ENCODE measurements at places on chromosomes 13 and 19.

DNA sequence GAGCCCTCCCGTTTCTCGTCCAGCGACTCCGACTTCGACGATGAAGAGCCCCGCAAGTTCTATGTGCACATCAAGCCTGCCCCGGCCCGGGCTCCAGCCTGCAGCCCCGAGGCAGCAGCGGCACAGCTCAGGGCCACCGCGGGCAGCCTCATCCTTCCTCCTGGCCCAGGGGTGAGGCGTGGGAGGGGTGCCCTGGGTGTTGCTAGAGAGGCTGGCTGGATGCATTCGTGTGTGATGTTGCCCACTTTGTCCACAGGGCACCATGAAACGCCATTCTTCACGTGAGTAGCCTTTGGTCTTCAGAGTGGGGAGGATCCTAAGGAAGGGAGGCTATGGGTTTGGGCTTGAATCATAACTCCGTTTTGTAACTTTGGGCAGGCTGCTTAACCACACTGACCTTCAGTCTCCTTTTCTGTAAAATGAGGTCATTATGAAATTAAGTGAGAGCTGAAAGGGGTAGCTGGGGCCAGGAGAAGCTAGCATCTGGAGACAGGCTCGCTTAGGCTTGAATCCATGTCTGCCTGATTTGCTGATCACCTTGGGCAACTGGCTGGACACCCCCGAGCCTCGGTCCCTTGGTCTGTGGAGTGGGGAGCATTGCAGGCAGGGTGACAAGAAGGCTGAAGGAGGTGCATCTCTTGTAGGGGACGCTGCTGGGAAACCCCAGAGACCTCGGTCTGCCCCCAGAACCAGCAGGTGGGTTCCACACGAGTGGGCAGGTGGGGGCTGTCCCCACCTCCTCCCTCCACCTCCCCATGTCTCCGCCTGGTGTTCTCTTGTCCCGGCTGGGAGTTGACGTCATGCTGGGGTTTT is 18.7 kb upstream of the B3GNT3 start:
- DNase-seq: no peak

GRCh38 chr19:14443632-14444216 is 10.6 kb downstream of the PKN1 start:
- no peak for DNase-seq

DNA sequence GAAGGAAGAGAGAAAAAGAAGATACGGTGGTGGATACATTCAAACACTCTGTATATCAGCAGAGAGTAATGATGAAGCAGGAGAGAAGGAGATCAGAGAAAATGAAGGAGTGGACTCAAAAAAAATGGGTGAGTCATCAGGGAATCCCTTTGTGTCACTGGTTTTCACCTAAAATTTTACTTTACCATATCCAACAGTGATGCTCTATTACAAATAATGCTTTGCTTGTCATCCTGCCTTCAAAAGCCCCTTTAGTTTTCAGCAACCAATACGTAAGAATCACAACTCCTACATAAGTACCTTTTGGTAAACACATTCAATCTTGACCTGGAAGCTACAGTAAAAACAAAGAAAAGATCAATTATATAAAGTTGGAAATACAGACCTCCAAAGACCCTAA is 88.8 kb downstream of the ENOX1 start:
- no peak for DNase-seq

- no peak for DNase-seq
Measured at GRCh38 chr13:110125157-110125556, 181.8 kb downstream of the COL4A1 start.

DNA sequence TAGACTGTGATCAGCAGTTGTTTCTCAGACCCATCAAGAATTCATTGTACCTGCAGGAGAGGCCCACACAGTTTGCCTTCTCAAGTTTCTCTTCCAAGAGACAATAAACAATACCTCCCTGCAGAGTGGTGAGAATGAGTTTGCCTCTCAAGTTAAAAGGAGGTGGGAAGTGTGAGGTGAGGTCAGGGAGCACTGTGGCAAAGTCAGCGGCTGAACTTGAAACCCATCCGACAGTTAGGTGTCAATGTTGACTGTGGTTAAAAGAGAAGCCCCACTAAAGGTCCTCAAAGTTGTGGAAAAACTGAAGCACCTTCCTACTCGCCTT is 72.9 kb upstream of the TSC22D1 start:
- DNase-seq: no peak

DNA sequence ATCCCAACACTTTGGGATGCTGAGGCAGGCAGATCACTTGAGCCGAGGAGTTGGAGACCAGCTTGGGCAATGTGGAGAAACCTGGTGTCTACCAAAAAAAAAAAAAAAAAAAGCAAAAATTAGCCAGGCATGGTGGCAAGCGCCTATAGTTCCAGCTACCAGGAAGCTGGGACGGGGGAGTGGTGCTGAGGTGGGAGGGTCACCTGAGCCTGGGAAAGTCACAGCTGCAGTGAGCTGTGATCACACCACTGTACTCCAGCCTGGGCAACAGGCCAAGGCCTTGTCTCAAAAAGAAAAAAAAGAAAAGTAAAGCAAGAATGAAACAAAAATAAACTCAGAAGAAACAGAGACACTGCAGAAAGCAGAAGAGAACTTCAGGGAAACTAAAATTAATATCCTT is 31.6 kb downstream of the MTRF1 start:
- peak; percentile 16 for DNase-seq

GRCh38 chr13:99206873-99207272 is 6.2 kb downstream of the UBAC2 start:
- no peak for DNase-seq
